ENCODE measurements at places on chromosomes 1 and 21. TPM values are rescaled to one million over a fixed set of nuclear protein-coding genes. Genes with fewer than 3 reads are reported as not detected.

DNA sequence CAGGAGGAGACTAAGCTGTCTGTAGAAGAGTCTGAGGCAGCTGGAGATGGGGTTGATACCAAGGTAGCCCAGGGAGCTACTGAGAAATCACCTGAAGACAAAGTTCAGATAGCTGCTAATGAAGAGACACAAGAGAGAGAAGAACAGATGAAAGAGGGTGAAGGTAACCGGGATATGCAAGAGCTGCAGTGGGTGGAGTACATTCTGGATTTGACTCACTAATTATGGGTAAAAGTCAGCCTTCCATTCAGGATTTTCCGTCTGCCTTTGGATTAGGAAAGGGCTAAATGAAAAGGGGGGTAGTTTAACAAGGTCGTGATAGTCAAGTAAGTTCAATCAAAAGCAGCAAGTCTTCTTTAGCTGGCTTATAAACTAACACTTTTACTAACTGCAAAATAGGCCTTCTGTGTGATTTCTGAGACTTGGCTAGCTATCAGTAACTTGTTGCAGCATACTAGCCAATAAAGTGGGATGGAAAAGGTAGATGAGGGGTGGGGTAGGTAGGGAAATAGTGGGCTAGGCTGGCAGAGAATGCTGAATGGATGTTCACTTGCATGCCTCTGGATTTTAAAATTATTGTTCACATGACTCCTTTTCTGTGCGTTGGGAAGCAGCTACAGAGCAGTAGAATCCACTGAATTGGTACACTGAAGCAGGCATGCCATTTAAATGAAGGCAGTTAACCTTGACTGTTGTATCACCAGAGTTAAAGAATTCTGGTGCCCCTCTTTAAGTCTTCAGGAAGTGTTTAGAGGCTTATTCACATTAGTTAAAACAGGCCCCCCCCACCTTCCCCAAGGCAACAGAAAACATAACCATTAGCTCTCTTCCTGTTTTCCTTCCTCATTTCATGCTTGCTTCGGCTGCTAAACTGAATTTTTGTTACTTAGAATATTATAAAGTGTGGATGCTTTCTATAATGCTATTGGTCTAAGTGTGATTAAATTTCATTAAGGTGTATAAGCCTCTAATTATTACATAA lies 15.4 kb downstream of the CCDC17 start:
- no peak for DNase-seq

DNA sequence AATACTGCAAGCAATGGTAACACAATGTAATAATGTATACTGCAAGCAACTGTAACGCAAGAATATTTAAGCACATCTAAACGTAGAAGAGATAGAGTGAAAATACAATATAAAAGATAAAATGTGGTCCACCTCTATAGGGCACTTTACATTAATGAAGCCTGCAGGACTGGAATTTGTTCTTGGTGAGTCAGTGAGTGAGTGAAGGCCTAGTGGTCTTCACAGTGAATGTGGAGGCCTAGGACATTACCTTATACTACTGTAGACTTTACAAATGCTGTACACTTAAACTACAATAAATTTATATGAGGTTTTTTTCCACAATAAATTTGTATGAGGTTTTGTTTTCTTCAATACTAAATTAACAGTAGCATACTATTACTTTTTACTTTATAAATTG lies 287.4 kb upstream of the SNX7 start:
- DNase-seq: no peak

The SYTL1 gene
- polyA plus RNA-seq: 0.02 TPM

DNA sequence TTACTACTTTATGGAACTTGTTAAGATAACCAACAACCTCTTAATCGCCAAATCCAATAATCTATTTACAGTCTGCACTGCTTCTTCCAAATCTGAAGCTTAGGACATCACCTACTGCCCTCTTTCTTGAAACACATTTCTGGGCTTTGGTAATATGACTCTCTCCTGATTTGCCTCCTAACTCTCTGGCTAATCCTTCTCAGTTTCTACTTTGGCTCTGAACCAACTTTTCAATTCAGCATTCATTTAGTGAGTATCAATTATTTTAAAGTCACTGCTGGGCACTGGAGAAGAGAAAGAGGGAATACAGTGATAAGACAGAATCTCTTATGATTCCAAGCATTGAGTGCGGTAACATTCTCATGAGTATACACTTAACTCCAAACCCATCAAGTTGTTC lies 275.0 kb downstream of the AKT3 start:
- DNase-seq: peak; percentile 22

DNA sequence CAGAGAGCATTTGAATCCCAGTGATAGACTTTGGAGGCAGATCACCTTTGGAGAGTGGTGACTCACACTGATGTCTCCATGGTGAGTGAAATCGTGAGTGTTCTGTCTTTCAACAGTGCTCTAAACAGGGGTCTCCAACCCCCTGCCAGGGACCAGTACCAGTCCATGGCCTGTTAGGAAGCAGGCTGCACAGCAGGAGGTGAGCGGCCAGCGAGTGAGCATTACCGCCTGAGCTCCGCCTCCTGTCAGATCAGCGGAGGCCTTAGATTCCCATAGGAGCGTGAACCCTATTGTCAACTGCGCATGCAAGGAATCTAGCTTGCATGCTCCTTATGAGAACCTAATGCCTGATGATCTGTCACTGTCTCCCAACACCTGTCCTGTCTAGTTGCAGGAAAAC lies 61.8 kb upstream of the B3GALNT2 start:
- DNase-seq: no peak

DNA sequence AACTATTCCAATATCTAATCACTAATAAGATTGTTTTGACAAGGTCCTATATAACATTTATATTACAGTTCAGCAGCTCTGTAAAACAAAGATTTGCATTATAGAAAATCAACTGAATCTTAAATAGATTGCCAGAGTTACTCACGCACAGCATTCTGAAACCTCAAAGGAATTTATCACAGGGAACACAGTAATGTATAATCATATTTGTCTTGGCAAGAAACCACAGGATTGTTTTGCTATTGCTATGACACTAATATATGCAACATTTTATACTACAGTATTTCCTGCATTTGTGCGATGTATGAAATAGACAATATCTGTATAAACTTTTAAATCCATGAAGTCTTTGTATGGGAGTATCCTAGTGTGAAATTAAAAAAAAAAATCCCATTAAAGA lies 101.4 kb downstream of the PLPPR5 start:
- peak; percentile 83 for DNase-seq

DNA sequence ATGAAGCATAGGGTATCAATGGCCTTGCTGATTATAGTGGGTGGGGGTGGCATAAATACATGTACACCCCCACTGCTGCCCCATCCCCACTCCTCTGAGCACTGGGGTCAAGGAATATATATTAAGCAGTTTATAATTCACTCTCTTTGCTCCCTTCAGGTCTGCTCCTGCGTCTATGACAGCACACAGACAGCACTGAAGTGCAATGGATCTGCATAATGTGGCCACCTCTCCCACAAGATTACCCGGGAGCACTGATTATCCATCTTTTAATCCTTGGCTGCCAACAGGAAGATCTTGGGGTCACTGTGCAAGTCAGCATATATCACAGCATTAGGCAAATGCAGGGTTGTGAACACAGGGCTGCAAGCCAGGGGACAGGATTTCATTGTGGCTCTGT lies 19.3 kb downstream of the RXRG start:
- DNase-seq: no peak

DNA sequence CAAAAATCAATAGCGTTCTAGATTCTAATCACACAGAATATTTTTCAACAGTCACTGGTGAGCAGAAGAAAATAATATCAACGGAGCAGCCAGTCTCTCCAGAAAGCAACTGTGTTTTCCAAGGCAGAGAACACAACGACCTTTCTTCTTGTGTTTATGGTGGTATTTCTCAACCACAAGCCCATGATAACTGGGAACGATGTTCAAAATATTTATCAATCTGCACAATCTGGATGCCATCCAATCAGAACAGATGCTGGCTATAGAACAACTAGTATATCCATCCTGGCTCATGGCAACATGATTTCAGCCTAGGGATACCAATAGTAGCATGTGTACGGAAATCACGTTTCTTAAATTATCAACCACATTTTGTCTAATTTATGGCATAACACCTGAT lies 162.7 kb upstream of the RUNX1 start:
- DNase-seq: peak; percentile 23

The KMO gene
- polyA plus RNA-seq: 0.07 TPM

- DNase-seq: peak; percentile 88
These were observed 38.9 kb upstream of the ZBTB18 start for GRCh38 chr1:244012202-244012601.

The ZNF697 gene
- polyA plus RNA-seq: 7.4 TPM

The ENAH gene
- 153 TPM for polyA plus RNA-seq

DNA sequence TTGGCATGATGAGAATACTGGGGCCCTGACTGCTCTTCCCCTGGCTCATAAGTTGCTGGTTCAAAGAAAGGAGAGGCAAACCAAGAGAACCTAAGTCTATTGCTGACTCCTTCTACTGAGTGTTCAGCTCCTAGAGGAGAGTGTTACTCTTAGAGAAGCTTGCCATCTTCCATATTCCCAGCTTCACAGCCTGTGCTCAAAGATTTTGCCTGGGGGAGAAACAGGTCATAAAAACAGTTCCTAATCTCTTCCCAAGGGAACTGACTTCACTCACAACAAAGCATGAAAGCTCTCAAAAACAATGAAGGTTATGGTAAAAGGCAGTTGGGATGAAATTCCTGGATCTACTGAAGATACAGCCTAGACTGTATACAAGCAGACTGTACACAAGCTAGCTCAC lies 37.1 kb downstream of the LRRC40 start:
- no peak for DNase-seq

GRCh38 chr1:234925440-234926263 lies 203.0 kb downstream of the TOMM20 start:
- DNase-seq: peak; percentile 100

- no peak for DNase-seq
These were observed 9.9 kb downstream of the RPS27 start for GRCh38 chr1:154000420-154000819.

The PLA2G2D gene
- polyA plus RNA-seq: not detected

DNA sequence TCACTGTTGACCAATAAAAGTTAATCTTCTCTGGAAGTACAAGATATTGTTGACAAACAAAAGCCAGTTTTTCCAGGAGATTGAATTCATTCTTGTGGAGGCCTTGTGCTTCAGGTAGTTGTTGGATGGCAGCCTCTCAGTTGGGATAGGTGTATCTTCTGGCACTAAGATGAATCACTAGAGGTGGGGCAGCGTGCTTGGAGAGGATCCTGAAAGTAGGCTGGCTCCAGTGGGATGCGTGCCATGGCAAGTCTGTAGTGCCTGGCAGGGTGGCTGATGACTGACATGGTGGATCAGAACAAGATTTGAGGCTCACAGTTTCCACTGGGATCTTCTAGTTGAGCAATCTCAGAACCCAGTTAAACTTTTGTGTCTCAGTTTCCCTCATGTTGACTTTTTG lies 2.4 kb downstream of the VPS13D start:
- no peak for DNase-seq

The UBL4B gene
- polyA plus RNA-seq: not detected

The AXDND1 gene
- polyA plus RNA-seq: 0.05 TPM

DNA sequence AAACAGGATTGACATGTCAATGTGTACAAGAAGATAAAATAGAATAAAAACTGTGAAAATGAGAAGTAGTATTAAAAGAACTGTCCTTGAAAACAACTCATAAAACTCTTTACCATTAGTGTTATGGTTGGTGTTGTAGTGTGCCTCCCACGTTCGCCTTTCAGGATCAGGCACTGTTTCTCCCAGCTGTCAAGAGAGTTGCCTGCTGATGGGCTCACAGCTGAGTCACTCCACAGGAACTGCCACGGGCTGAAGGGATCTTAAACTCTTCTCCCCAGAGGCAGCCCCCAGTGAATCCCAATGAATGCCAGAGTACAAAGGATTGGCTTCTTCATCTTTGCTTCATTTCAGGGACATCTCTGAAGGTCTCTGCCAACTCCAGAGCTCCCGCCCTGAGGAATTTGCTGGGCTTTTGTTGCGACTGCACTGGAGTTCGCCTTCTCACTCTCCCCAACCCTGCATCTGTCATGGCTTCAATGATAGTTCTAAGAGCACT lies 119.6 kb downstream of the ADGRL2 start:
- DNase-seq: peak; percentile 74

DNA sequence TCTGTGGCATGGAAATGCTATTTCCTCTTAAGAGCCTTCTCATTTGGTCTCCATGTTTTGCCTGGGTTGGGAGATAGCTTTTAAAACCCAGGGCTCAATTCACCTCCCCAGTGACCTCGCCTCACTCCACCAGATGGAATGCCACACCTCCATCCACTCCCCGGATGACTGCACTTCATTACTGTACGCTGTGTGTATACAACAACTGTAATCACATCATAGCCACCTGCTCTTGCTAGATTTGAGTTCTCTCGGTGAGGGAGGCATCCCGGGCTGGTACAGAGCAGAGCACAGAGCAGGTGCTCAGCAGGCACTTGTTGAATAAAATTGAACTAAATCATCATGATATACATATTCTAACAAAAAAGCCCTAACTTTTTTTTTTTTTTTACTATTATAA lies 26.0 kb downstream of the SDE2 start:
- DNase-seq: no peak

- DNase-seq: no peak
These were observed 70.3 kb downstream of the URB2 start for GRCh38 chr1:229696385-229696784.

The TRIM33 gene
- 17.8 TPM for polyA plus RNA-seq

DNA sequence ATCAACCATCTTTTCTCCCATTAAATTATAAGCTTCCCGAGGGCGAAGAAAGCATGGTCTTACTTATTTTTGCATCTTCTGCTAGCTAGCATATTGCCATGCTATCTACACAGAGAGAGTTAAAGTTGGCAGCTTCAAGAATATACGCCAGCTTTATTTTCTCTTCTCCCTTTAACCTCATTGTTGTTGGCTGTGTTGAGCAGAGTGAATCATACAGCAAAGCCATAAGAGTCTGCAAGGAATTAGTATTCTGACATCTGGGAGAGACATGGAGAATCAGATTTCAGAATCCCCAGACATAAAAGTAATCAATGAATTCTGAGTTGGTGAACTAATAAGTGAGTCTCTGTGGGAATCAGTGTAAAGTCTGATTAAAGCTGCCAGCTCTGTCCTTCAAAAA lies 649.6 kb upstream of the PTBP2 start:
- peak; percentile 19 for DNase-seq

The LCE1F gene
- polyA plus RNA-seq: not detected

DNA sequence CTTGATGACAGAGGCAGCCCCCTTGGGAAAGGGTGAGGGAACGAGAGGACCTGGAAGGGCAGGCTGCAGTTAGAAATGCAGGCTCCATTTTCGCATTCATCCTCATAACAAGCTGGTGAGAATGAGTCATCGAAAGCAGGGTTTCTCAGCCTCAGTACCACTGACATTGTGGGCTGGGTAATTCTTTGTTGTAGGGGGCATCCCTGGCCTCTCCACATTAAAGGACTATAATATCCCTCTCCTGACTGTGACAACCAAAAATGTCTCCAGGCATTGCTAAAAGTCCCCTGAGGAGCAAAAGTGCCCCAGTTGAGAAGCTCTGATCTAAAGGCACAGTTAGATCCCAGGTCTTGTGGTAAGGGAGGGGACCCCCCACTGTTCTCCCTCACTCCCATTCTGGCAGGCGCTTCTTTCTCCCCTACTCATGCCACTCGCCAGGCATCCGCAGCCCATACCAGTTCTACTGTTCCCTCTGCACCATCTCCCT lies 20.4 kb downstream of the KCNN3 start:
- no peak for DNase-seq

The C8A gene
- not detected for polyA plus RNA-seq

- DNase-seq: peak; percentile 38
These were observed 41.4 kb upstream of the LMX1A start for GRCh38 chr1:165397944-165398343.

GRCh38 chr1:203152158-203153034 lies 23.2 kb downstream of the MYBPH start:
- peak; percentile 92 for DNase-seq
